ENCODE measurements at places on chromosomes 12 and 14.

DNA sequence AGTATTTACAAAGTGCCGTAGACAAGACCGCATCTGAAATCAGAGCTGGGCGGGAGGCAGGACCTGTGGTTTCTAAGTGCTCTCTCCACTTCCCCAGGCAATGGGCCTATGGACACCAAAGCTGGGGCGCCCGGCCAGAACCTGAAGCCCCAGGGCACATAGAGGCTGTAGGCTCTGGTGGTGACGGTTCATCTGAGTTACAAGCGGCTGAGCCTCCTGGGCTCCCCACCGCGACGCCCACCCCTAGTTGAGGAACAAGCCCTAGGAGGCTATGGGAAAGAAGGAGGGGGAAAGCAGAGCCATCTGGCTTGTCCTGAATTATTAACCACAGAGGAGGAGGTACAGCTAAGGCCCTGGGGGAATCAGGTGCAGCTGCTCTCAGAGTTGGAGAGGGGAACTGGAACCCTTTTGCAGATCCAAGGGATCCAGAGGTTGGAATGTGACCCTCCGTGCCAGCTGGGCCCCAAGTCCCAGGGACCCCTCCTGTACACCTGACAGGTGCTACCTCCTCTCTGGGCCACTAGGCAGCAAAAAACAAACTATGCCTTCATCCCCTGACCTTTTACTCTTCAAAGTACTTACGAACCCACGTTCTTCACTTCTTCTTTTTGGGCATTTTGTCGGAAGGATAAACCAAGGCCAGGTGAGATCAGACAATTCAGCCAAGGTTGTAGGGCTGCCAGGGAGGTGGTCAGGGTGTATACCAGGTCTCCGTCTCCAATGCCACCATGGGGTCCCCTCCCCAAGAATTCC lies 77.2 kb downstream of the ARL6IP4 start:
- no peak for DNase-seq

DNA sequence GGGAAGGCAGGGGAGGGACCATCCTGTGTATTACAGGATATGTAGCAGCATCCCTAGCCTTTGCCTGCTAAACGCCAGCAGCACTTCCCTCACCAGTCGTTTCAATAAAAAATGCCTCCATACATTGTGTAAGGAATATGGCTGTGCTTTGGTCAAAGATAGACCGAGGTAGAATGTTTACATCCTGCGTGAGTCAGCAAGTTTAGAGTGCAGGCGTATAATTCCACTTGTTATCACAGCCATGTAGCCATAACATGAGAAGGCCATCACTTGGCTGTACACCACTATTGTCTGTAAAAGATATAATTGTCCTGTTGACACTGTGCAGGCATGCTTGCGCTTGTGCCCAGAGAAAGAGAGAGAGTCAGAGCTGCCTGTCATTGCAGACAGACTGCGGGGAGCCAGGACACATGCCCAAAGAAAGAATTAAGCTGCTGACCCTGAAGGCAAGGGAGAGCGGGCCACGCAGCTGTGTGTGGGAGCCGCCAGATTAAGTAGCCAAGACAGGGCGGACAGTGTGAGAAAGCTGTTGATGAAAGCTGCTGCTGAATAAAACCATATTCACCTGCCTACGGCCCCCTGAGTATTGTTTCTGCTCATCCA lies 68.4 kb downstream of the CRACR2A start:
- DNase-seq: no peak

GRCh38 chr14:77026930-77027537 lies 1.5 kb downstream of the IRF2BPL start:
- DNase-seq: no peak

DNA sequence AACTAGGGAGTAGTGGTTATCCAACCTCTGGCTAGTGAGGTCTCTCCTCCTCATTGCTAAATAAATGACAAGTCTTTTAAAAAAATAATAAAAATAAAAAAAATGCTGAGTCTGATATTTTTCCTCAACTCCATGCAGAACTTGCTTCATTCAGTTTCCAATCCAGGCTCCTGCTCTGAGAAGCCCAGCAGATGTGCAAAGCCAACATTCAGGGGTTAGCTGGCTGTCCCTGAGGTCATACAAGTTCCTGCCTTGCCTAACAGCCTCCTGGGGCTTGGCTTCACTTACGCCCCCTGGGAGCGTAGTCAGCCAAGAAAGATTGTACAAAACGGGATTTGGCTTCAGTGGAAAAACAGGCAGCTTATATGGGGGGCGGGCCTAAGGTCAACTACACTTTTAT lies 23.3 kb downstream of the RTRAF start:
- DNase-seq: no peak

GRCh38 chr12:109264095-109264942 lies 44.8 kb downstream of the FOXN4 start:
- DNase-seq: peak; percentile 60
